ENCODE measurements at places on chromosomes 1 and 21.

- no peak for DNase-seq
Observed at GRCh38 chr1:201731142-201731541, 97.8 kb upstream of the IPO9 start.

GRCh38 chr1:200458780-200459179, 48.9 kb upstream of the ZNF281 start:
- DNase-seq = no peak

DNA sequence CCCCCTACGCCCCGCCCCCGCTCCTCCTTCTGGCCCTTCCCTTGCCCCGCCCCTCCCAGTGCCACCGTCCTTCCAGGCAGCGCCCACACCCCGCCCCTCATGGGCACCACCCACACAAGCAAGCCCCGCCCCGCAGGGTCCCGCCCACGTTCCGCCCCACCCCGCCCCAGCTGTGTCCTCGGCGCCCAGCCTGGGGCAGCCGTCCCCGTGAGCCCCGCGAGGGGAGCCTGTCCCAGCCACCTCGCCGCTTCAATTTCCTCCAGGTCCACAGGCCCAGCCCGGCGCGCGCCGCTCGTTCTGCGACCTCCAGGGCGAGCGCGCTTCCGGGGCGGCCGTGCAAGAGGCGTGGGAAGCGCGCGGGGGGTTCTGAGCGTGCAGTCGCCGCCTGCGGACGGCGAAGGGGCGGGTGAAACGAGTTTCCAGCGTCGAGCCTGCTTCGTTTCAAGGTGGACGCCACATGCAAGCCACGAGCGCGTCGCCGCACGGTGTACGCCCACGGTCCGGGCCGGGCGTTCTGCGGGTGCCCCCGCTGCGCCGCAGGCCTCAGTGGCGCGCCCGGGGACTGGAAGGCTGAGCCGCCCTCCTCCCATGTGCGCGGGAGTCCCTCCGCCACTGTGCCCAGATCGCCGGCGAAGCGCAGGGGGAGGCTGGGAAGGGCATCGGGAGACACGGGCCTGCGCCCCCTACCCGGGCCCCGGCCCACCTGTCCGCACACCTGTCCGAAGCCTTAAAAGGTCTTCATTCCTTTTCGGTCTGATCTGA, 10.8 kb upstream of the FAAP20 start:
- peak; percentile 82 for DNase-seq

GRCh38 chr1:200294241-200294640, 115.6 kb downstream of the ZNF281 start:
- DNase-seq = no peak

- DNase-seq = no peak
Observed at GRCh38 chr1:210618369-210618768, 289.7 kb downstream of the HHAT start.

GRCh38 chr1:229478852-229479251, 29.3 kb downstream of the NUP133 start:
- no peak for DNase-seq

- DNase-seq = no peak
Observed at GRCh38 chr1:236253918-236254637, 27.7 kb downstream of the ERO1B start.

GRCh38 chr1:18032172-18032859, 75.3 kb upstream of the IGSF21 start:
- DNase-seq = no peak

DNA sequence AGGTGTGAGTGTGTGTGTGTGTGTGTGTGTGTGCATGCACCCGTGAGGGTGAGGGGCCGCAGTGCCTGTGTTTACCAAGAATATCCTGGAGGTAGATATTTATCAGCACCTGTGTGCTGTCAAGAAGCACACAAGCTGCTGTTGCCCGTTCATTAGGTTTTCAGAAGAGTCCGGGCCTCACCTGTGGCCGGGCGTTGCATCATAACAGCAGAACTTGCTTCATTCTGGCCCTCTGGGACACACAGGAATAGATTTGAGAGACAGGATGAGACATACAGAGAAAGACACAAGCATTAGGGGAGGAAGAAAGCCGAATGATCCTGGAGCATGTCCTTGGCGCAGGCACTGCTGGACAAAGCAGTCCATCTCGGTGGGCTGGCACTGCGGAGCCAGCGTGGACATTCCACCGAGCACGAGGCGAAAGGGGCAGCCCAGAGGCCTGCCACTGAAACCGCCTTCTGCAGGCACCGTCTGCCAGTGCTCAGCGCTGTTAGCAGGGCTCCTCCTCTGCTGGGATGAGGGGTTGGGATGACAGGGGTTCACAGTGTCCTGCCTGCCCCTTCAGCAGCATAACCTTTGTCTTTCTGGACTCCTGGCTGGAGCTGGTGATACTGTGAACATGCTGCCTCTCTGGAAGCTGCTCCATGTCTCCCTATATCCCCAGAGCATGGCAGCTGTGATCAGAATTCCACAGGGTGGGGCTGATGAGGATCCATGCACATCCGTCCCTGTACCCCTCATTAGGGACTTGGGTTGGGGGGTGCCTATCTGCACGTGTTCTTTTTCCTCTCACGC, 81.1 kb downstream of the PEX14 start:
- peak; percentile 64 for DNase-seq

DNA sequence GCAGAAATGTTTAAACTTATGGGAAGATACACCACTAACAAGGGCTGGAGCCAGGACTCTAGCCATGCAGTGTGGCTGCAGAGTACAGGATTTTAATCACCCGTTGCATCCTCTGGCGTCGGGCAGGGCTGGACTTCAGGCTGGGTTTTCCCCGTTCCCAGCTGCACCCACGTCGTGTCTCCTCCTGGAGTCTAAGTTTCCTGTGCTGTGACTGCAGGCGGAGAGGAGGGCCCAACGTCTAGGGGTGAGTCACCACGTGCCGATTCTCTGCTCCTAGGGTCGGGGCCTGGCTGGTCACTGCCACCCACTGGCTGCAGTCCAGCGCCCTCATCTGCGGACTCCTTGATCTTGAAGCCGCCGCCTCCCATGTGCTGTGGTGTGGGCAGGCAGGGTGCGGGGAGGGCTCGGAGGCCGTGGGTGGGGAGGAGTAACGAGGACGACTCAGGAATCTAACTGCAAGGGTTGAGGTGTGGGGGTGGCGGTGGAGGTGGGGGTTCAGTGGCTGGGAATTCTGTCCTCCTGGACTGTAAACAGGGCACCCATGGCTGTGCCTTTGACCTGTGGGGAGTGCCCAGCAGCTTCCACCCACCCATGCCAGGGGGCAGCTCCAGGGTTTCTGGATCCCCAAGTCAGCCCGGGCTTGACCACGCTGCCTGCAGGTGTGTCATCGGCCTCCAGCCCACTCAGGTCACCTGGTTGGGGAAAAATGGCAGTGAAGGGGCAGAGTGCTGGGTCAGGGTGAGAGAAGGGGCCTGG, 77.8 kb downstream of the ALPL start:
- DNase-seq = no peak

DNA sequence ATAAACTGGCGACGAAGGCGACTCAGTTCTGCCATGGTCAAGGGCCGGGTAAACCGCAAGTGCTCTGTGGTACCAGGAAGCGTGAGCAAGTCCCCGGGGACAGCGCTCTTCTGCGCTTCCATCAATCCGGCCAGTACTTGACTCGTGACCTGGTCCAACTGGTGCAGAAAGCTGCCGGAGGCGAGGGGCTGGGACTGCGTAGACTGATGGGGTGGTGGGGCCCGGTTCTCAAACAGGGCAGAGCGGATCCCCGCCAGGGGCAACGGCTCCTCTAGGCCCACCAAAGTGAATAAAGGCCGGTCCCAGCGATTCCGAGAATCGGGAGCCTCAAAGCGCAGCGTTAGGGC, 852 bp downstream of the KTI12 start:
- no peak for DNase-seq

DNA sequence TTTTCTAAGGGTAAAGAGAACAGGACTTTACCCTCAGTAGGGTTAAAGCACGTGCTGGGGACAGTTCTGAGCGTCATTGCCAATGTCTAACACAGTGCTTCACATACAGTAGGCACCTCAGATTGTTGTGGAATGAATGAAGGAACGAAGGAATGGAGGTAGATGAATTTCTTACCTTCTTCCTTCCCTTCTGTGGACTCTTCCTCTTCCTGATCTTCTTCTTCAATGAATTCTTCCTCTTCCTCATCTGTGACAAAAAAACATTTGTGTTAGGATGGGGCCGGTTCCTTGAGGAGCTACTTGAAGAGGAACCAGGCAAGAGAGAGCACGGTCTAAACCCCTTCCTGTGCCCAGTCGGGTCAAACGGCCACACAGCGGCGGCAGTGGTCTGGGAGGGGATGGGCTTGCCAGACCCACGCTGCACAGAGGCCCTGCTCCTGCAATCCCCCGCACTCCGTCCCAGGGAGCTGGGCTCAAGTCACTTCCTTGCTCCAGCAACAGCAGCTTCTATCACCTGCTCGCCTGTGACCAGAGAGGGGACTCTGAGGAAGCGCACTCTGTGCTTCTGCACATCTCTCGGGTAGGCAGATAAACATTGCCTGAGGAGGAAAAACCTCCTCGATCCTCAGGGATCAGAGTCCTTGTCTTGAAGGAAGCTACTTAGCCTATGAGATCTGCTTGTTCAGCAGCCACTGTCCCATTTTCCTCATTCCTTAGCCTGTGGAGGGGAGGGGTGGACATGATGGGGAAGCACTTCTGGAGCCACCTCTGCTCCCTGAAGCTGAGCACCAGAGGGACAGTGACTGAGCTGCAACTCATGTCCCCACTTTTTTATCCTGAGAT, 8.0 kb upstream of the SLC30A2 start:
- DNase-seq = no peak

DNA sequence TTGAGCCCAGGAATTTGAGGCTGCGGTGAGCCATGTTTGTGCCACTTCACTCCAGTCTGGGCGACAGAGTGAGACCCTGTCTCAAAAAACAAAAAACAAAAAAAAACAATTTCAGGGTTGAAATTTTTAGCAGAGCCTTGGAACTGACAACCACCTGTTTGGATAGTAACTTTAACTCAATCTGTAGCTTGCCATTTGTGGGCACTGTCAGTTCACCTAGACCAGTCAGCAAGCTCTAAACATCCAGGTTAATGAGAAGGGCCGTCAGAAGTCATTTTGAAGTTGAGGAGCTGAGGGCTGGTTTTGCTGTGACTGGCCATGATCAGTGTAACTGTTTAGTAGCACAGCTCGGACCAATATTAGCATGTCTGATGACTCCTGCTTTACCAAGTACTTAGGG, 8.4 kb downstream of the TRAPPC10 start:
- no peak for DNase-seq

DNA sequence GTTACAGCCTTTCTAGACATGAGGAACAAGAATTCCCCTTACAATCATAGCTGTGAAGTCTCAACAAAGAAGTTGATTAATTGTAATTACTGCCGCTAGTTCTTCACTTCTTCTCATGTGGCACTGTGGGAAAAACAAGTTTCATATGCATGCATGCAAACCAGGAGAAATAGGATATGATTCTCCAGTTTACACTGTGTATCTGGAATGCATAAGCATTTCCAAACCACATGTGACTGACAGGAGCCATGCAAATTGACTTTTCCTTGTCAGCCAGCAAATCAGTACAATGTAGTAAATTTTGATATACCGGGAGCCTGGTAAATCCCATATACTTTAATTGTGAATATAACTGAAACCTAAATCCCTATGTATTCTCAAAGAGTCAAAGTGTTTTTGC, 279.3 kb downstream of the PAPPA2 start:
- DNase-seq = no peak

DNA sequence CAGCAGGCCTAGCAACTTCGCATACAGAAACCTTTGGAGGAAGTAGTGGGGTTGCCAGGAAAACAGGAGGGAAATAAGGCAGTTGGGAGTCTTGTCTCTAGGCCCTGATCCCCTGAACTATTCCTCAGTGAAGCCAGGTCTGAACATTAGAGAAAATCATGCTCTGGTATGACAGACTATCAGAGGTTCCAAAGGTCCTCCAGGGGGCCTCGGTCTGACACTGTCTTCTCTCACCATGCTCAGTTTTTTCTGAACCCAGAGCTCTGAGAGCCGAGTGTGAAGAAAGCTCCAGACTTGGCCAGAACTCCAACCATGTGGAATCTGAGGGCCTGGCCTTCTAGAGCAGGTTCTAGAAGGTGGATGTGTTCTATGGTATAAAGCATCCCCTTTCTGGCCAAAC, 4.0 kb downstream of the TOMM40L start:
- no peak for DNase-seq

- DNase-seq = no peak
Observed at GRCh38 chr21:46420241-46421190, 38.2 kb upstream of the DIP2A start.

- no peak for DNase-seq
Observed at GRCh38 chr1:85142753-85143152, 58.1 kb downstream of the SYDE2 start.

DNA sequence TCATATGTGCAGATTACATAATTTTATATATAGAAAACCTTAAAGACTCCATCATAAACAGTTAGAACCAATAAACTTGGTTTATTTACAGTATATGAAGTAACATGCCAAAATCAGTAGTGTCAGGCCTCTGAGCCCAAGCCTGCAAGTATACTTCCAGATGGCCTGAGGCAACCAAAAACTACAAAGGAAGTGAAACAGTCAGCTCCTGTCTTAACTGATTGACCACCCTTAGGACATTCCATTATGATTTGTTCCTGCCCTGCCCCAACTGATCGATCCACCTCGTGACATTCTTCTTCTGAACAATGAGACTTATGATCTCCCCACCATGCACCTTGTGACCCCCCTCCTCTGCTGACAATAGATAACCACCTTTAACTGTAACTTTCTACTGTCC, 630.3 kb downstream of the AMY1C start:
- no peak for DNase-seq

Data from NCI-H1930 (cell line).